ENCODE measurements at places on chromosomes 12 and 14. TPM values are rescaled to one million over a fixed set of nuclear protein-coding genes. Genes with fewer than 3 reads are reported as not detected.

CFAP251 gene
- 0.92 TPM for total RNA-seq

GRCh38 chr14:70981000-70981952 lies 74.0 kb downstream of the PCNX1 start:
- no peak for DNase-seq

- no peak for DNase-seq
Observed at GRCh38 chr12:105342464-105342863, 12.0 kb downstream of the C12orf75 start.

DNA sequence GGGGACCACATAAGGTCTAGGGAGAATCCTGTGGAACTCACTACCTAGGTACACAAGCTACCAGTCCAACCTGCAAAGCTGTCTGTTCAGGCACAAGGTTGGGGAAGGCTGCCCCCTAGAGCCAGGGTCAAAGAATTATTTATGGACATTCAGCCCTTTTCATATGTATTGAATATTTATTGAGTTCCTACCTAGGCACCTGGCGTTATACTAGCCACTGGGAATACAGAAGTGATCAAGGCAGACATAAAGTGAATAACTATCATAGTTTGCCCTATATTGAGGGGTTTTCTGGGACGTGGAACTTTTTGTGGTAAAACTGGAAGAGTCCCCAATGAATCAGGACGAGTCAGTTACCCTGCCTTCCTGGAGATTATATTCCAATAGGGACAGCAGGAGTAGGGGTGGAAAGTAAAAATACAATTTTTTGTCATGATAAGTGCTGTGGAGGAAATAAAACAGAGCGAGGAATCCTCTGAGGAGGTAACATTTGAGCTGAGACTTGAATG lies 5.8 kb upstream of the SLC48A1 start:
- DNase-seq = no peak

TAS2R10 gene
- total RNA-seq = not detected
